ENCODE measurements at places on chromosomes 2 and 18. TPM values are rescaled to one million over a fixed set of nuclear protein-coding genes. Genes with fewer than 3 reads are reported as not detected.

ITGB6 gene
- 14.3 TPM for total RNA-seq

SEMA4F gene
- total RNA-seq: 18.1 TPM

SRD5A2 gene
- total RNA-seq: not detected

CTAGE1 gene
- total RNA-seq: 0.07 TPM

- H3K36me3 ChIP-seq: no peaks in the 10 kb centered on the region
- DNase-seq: no peak
- peaks cover 10% of the 10 kb centered on the region for H3K4me1 ChIP-seq
- no peak overlapping the region for H3K4me3 ChIP-seq
Observed at GRCh38 chr2:65420712-65421431, 11.5 kb downstream of the SPRED2 start.

- no peak for DNase-seq
- no peak overlapping the region for H3K27ac ChIP-seq
- no peaks in the 10 kb centered on the region for H3K4me1 ChIP-seq
- H3K27me3 ChIP-seq: peaks cover 25% of the 10 kb centered on the region
- H3K4me3 ChIP-seq: no peak overlapping the region
Observed at GRCh38 chr2:235350234-235350633, 143.6 kb upstream of the AGAP1 start.

GRCh38 chr2:150418916-150419315 is 68.6 kb downstream of the RND3 start:
- no peaks in the 10 kb centered on the region for H3K36me3 ChIP-seq
- H3K27ac ChIP-seq: no peak overlapping the region
- DNase-seq: no peak

GRCh38 chr2:179814050-179814449 is 47.4 kb downstream of the ZNF385B start:
- no peaks in the 10 kb centered on the region for H3K4me1 ChIP-seq
- H3K36me3 ChIP-seq: peaks cover 4% of the 10 kb centered on the region
- no peak for DNase-seq
- no peak overlapping the region for H3K4me3 ChIP-seq

GRCh38 chr2:58620896-58621295 is 379.8 kb upstream of the FANCL start:
- H3K27ac ChIP-seq: peak overlapping the region; percentile 81
- H3K4me1 ChIP-seq: peaks cover 39% of the 10 kb centered on the region
- no peak for DNase-seq
- H3K4me3 ChIP-seq: no peak overlapping the region
- no peaks in the 10 kb centered on the region for H3K27me3 ChIP-seq

All from mesothelial cell of epicardium (in vitro differentiated cells).